Natural killer cell (primary cell): ENCODE measurements at places on chromosomes 2 and 18.

DNA sequence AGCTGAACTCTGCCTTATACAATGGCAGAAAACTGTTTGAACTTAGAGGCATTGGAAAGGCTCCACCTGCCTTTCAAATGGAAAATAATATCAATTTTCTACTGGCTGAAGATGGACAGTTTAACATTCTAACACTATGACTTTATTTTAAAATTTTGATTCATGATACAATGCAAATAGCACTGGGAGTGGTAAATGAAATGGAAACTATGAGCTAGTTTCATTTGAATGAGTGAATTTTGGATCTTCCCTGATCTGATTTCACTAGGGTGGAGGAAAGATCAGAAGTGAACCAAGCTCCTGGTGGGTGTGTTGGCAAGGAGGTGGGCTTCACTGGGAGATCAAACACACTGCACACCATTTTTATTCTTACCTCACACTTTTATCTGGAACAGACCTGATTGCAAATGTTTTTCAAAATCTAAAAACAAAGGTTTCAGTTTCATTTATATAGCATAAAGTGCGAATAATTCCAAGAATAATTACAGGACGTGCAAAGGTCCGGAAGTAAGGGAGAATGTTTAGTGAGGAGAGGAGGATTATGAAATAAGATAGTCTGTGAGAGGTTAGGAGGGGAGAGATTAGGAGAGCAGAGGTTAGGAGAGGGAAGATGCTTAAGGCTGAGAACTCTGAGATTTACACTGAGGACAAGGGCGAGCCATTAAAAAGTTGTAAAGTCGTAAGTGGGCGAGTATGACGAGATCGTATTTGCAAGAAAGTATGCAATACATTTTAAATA lies 18.6 kb upstream of the MBP start:
- DNase-seq: no peak

DNA sequence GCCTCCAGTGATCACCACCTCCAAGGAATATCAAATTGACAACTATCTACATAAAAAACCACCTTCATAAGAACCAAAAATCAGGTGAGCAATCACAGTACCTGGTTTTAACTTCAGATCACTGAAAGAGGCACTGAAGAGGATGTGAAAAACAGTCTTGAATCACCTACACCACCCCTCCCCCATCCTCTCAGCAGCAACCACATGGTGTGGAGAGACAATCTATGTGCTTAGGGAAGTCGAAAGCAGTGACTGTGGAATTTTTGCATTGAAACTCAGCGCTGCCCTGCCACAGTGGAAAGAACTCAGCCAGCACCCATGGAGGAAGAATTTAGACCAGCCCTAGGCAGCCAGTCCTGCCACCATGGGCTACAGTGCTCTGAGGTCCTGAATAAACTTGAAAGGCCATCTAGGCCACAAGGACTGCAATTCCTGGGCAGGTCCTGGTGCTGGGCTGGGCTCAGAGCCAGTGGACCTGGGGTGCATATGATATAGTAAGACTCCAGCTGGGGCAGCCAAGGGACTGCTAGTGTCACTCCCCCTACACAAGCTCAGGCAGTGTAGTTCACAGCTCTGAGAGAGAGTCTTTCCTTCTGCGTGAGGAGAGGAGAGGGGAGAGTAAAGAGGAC lies 75.6 kb downstream of the ATL2 start:
- DNase-seq: no peak

- DNase-seq: peak; percentile 17
These were observed 1.1 kb upstream of the KCTD1 start for GRCh38 chr18:26549263-26550094.

DNA sequence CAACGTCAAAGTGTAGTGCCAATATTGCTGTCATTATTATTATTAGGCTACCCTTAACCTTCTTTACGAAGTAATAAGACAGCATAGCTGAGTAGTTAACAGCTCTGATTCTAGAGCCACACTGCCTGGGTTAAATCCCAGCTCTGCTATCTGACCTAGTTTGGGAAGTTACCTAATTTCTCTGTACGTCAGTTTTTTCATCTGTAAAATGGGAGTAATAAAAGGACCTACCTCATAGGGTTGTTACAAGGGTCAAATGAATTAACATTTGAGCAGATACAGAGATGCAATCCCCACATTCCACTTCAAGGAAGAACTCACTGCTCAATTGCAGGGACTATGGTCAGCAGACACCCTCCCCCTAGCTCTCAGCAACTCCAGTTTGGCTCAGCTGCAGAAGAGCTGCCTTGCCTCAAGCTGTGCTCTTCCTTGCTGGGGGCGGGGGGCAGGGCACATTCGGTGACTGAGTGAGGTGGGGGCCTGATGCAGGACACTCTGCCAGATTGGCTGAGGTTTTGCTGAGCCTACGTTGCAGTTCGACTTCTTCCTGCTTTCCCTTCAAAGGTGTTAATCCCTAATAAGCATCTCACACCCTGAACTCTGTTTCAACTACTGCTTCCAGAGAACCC lies 11.0 kb upstream of the LGALSL start:
- DNase-seq: no peak

DNA sequence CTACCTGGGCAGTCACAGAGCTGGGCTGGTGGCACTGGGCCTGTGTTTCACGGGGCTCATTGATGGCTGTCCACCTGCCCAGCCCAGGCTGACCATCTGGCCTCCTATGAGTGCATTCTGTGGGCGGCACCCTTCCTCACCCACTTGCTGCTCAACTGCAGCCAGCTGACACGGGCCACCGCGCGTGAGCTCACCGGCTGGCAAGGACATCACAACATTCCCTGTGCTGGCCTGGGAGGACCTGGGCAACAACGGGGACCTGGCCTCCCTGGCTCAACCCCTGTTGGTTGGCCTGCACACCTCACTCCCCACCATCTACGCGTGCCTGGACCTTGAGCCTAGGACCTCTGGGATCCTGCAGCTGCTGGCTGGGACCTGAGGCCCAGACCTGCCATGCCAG lies 98.2 kb upstream of the DTNA start:
- DNase-seq: no peak

GRCh38 chr2:50786345-50786744 lies 245.6 kb downstream of the NRXN1 start:
- DNase-seq: no peak

- no peak for DNase-seq
These were observed 112.2 kb downstream of the TANC1 start for GRCh38 chr2:159080641-159081040.

DNA sequence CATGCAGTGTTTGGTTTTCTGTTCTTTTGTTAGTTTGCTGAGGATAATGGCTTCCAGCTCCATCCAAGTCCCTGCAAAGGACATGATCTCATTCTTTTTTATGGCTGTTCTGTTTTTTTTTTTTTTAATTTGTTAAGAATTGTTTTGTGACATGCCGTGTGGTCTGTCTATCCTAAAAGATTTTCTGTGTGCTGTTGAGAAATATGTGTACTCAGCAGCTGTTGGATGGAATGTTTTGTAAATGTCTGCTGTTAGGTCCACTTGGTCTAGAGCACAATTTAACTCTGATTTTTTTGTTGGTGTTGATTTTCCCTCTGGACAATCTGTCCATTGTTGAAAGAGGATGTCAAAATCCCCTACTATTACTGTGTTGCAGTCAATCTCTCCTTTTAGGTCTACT lies 80.4 kb upstream of the WDR75 start:
- no peak for DNase-seq

GRCh38 chr18:59536166-59536565 lies 161.1 kb downstream of the CCBE1 start:
- DNase-seq: no peak

DNA sequence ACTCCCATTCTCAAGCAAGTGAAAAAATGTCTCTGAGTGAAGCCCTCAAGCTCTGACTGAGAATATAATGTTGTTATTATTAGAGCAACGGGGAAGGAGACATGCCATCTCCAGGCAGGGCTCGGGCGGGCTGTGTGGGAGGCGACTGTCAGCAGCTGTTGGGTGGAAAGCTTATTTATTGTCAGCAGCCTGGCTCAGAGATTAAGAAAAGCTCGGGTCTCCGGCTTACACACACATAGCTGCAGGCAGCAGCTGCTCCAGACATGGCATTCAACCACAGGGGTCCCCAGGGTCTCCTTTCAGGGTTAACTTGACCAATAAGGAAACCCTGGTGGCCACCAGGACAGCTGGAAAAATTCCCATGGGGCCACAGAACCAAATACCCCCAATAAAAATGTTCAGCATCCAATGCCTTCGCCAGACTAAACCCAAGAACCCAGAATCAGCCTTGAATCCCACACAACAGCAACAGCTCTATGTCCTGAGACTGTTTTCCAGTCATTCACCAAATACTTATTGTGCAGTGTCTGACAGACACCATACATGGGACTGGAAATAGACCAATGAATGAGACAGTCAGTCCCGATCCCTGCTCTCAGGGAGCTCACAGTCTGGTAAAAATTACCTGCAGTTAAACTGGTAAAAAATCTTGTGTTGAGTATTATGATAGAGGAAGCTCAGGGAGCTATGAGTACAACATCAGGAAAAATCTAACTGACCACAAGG lies 70.5 kb upstream of the RTN4 start:
- no peak for DNase-seq

GRCh38 chr18:5746844-5747243 lies 148.5 kb downstream of the TMEM200C start:
- no peak for DNase-seq

DNA sequence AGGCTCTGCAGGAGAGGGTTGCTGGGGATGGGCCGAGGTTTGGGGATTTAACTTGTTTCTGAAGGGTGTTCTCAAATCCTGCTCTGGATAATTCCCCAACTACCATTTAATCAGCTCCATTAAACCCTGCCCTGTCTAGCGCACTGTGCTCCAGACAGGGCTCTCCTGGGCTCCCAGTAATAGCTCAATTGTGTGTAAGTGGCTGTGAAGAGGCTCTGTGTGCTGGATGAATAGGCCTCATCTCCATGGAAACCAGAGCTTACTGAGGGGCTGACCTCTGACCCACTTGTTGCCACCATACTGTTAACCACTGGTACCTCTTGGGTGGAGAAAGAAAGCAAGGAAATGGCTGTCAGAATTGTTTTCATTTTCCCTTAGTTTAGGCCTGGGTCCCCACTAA lies 92.9 kb downstream of the TGOLN2 start:
- DNase-seq: no peak
